ENCODE measurements at places on chromosomes 5 and 9.

GRCh38 chr5:147732291-147732883 is 50.1 kb downstream of the JAKMIP2 start:
- no peak for DNase-seq

DNA sequence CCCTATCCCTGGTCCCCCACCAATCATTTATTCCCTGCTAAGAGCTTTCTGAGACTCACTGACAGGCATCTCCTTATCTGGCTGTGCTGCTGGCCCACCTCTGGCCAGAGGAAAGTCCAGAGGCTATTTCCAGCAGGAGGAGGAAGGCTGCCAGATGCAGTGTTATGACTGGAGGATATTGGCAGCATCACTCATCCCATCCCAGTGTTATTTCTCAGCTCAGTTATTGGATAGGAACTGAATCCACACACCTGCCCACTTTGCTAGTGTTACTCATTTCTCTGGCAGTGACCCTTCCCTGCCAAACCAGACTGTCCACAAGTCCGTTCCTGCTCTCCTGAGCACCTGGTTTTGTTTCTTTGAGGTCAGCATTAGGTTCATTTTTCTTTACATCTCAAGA is 228.2 kb downstream of the GRIA1 start:
- no peak for DNase-seq

DNA sequence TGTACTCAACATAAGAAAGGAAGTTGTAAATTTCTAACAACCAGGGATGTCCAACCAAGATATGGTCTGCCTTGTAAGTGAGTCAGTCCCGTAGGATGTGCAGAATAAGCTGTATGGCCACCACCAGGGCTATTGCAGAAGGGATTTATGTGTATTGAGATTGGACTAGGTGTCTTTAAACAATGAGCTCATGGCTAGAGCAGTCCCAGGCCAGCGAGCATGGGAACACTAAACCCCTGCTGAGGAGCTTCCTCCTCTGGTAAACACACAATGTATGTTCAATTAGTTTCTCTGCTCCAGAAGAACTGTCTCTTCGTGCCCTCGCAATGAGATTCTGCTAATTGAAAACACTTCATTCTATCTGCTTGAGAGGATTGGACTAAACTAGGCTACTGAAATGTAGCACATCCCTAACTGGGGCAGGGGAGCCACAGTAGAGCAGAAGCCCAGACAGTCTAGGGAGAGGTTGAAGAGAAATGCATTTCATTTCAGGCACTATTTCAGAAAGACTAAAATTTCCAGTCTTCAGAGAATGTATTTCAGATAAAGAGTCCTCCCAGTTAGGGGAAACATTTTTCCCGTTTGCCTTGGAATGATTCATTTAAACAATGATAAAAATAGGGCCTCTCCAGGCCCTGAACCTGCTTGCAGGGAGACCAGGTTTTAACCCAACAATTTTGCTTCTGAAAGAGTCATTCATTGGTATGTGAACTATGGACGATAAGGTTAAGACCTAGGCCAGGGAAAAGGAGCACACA is 154.7 kb downstream of the FAM114A2 start:
- no peak for DNase-seq

- DNase-seq, result peak; percentile 70
Observed at GRCh38 chr5:143041-143440, 48.3 kb upstream of the LRRC14B start.

- DNase-seq, result no peak
Observed at GRCh38 chr5:63960646-63961045, 1.6 kb downstream of the HTR1A start.

- DNase-seq, result no peak
Observed at GRCh38 chr5:45376417-45376816, 319.8 kb downstream of the HCN1 start.

- DNase-seq, result peak; percentile 44
Observed at GRCh38 chr5:151224372-151224771, 480 bp upstream of the CCDC69 start.

GRCh38 chr5:133294380-133294779 is 242.6 kb downstream of the HSPA4 start:
- no peak for DNase-seq

- DNase-seq, result peak; percentile 71
Observed at GRCh38 chr9:8070779-8071444, 271.3 kb upstream of the DMAC1 start.

DNA sequence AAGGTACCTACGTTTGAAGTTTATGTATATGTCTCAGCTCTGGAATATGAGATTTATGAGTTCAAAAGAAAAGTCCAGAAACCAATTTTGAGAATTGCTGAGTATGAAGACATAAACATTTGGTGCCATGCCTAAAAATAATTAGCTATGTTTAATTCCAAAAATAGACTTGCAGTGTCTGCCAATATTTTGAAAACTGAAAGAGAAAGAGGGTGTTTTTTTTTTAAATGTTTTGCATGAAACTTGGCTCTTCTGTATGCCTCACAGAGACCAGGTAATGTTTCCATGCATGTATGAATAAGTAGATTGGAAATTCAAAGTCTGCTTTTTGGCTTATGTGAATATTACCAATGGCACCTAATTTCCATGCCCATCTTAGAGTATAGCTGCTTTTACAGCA is 634.4 kb upstream of the C9orf72 start:
- no peak for DNase-seq

- peak; percentile 97 for DNase-seq
Observed at GRCh38 chr9:107489687-107490605, at the start of gene KLF4. Gene KLF4 (minus strand): TSS chr9:107489769. CDS start chr9:107489172, 597 bp downstream.

Measured in posterior vena cava (tissue), 2 donors.